ENCODE measurements at places on chromosomes 12 and 14.

DNA sequence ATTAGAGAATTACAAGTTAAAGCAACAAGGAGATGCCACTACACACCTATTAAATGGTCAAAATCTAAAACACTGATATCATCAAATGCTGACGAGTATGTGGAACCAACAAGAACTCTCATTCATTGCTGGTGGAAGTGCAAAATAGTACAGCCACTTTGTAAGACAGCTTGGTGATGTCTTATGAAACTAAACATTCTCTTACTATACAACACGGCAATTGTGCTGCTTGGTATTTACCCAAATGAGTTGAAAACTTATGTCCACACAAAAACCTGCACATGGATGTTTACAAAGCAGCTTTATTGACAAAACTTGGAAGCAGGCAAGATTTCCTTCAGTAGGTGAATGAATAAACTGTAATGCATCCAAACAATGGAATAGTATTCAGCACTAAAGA, 3.2 kb downstream of the TMBIM4 start:
- no peak for DNase-seq

DNA sequence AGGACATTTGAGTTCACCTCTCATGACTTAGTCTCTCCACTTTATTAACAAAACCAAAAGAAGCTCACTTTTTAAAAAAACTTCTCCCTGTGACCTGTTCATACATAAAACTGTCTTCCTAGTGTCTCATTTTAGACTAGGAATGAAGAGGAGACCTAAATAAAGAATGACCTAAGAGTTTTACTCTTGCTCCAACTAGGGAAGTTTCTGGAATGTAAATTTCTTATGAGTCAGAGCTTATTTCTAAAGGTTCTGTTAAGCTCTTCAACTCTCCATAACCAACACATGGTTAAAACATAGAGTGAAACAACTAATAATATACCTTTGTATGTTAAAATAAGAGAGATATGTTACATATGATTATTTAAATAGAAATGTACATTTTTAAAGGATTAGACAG, 369.8 kb downstream of the EMP1 start:
- no peak for DNase-seq

DNA sequence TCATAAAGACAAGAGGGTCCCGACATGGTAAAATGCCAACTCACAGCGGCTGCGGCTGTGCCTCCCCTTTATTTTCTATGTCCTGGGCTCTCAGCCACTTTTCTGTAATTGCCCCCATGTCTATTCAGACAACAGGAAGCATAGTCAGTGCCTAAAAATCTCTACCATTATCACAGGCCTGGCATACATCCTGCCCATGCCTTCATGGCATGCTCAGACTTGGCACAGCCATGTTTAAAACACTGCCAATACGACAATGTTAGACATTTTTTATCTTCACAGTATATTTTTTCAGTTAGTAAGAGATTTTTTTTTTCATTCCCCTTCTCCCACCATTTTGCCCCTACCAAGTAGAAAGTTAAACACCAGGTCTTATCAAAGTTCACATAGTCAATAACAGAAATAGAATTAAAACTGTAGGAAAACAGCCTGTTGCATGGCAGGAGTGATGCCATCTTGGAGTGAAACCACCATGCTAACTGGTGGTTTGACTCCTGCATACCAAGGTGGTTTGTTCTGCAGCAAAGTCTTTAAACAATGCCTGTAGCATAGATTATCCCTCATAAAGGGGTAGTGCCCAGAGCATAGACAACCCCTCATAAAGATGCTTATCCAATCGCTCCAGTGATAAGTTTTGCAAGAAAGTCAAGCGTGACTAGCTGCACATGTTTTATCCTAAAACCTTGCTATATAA, 18.9 kb upstream of the CERS5 start:
- no peak for DNase-seq

DNA sequence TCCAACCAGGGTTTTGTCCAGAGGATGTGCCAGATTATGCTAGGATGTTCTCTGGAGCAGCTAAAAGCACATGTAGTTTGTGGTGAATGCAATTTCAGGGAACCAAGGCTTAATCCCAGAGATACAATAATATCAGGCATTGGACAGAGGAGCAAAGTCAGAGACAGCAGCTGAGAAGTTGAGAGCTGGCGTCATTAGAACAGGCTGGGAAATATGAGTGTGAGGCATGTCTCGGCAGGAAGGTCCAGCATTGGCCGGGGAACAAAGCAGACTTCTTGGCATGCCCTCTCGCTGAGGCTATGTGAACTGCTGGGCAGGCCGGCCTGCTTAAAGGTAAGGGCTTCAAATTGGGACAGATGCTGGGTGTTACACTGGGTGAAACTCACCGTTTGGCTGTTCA, 125.4 kb downstream of the CAND1 start:
- no peak for DNase-seq

DNA sequence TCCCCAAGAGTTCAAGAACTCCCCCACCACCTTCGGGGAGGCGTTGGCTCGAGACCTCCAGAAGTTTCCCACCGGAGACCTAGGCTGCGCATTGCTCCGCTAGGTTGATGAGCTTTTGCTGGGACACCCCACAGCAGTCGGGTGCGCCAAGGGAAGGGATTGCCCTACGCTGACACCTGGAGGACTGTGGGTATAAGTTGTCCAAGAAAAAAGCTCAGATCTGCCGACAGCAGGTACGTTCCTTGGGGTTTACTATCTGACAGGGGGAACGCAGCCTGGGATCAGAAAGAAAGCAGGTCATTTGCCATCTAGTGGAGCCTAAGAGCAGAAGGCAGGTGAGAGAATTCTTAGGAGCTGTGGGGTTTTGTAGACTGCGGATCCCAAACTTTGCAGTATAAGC, 98.8 kb downstream of the FRMD6 start:
- DNase-seq, result no peak

GRCh38 chr12:59250766-59251165, 330.5 kb upstream of the LRIG3 start:
- DNase-seq, result no peak

DNA sequence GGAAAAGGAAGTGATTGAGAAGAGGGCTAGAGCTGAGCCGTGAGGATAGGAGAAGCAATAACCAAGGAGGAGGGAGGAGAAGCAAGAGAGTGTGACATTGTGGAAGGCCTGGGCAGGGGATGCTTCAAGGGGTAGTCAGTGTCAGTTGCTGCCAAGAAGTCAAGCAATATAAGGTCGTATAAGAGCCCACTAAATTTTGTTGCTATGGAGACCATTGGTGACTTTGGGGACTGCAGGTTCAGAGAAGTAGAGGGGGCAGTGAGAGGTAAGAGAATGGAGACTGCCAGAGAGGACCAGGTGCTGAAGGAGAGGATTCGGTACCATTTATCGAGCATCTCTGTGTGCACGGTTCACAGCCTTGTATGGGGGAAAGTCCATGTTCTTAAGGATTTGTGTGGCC, 3.1 kb upstream of the ATXN3 start:
- no peak for DNase-seq

DNA sequence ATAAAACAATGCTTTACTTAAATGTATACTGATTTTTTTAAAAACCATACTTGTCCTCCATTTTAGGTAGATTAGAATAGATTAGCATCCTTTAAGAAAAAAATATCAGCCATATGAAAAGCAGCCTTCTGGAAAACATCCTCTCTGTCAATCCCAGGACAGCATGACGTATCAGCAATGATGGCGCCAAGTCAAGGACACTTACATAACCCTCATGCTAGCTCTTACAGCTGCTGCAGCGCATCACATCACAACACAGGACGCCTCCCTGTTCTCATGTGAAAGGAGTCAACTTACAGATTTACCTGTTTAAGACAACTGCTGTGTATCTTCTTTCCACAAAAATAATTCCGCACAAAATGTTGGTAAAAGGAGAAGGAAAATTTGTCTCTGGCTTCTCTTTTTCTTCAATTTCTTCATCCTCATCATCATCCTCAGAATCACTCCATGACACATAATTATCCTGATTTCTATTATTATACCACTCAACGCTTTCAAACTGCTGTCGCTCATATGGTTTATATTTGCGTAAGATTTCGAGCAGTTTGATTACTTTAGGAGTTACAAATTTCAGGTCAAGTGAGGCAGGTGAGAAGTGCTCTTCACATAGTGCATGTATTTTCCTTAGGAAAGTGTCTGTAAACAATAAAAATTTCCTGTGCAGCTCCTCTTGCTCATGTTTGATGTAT, 33.3 kb downstream of the DICER1 start:
- no peak for DNase-seq

- DNase-seq, result no peak
Measured at GRCh38 chr14:103930051-103930604, 1.9 kb downstream of the TDRD9 start.

- DNase-seq, result no peak
Measured at GRCh38 chr14:84783511-84783910, 746.4 kb upstream of the FLRT2 start.

GRCh38 chr14:76329154-76329928, 46.6 kb upstream of the ESRRB start:
- no peak for DNase-seq

DNA sequence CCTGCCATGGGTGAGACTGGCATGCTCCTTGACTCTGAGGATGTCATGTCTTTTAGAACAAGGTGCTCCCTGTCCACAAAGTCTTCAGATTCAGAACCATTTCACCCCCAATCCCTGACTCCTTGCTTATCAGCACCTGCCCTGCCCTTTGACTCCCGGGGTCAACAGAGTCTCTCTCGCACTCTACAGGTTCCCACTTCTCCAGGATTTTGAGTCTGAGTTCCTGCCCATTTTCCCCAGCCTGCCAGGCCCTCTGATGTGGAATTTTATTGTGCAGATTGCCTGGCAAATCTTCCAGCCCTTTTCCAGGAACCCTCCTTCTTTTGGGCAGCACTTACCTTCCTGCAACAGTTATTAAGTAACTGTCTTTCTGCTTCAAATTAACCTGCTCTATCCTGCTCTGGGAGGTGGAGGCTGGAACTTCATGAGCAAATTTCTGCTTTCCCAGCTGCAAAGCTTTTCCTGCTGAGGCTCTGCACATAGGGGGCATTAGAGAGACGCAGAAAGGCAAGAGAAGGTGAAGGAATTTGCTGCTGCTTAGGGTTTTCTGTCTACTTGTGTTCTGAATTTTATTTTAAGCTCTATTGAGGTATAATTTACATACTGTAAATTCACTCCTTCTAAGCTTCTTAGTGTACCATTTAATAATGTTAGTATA, 259.1 kb downstream of the PCNX1 start:
- no peak for DNase-seq

- no peak for DNase-seq
Measured at GRCh38 chr12:7162691-7163114, 26.8 kb upstream of the PEX5 start.

DNA sequence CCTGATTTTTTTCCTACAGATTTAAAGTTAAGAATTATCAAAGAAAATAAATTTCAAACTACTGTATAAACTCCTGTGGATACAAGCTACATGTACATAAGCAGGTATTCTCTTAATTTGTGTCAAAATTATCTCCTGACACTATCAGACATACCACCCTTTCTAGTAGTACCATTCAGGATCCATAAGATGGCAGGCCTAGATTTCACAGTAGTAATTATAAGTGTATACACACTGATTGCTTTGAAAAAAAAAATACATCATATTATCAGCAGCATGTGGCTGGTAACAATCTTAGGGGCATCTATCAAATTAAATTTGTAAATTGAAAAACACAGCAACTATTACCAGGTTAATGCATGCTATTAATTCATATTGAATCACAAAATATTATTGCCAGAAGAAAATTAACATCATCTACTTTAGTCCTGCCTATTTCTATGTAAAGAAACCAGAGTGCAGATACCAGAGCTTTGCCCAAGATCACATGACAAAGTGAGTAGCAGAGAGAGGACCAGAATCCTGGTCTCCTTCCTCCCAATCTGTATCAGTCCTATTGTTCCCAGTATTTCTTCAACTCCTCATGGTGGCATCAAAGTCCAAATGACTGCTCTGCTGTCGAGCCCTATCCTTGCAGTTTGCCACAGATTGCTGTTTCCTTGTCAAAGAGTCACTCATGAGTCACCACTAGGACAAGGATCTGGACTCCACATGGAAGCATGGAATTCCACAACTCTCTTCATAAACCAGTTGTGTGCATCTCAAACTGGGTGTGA, 27.7 kb upstream of the CALM1 start:
- no peak for DNase-seq

DNA sequence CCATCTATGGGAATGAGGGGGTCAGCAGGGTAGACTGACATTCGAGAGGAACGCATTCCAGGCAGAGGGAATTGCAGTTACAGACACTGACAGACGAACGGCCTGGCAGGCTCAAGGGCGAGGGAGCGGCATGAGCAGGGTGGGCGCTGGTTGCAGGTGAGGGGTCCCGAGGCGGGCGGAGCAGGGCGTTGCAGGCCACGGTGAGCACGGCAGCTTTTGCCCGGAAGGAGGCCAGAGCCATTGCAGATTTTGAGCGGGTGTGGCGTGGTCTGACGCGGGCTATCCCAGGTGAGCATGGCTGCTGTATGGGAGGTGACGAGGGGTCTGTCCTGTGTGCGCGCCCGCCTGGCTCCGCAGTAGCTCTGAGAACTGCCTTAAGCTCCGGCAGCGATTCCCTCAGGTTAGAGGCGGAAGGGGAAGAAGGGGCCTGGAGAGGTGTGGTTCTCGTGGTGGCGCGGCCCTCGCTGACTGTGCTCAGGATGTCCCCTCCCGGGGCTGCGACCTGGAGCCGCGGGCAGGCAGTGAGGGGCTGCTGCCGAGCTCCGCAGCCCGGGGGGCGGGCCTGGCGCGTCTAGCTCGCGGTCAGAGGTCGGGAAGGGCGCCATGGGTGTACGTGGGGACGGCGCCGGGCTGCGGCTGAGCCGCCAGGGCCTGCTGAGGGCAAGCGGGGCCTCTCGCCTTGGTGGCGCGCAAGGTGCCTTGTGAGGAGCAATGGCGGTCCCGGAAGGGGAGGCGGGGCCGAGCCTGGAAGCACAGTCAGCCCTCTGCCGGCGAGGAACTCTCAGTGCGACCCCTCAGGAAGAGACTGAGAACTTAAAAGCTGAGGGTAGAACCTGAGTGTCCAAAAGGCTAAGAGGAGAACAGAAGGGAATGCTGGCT, 177.1 kb downstream of the CACNA1C start:
- DNase-seq, result no peak

DNA sequence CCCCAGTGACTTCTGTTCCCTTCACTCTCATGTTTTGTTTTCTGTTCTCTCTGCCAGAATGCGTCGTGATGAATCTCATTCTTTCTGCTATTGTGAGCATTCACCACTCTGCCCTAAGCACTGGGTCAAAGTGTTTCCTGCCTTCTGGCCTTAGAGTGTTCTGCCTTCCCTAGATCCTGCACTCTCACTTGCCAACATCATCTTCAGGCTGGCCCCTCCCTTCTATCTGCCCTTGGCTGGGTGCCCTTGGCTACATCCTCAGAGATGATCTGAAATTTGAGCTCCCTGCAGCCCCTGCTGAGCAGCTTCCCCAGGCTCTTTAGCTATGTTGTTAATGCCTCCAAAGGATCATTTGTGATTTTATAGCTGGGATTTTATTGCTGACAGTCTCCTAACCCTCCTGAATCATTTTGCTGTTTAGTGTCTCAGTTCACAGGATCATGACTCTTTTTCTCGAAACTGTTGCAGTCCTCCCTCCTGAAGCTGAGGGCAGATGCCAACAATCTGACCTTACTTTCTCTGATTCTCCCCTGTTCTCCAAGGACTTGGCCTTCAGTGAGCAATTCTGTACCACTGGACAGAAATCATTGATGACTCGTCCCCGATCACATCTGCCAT, 4.5 kb downstream of the DHRS2 start:
- DNase-seq, result no peak
